ENCODE measurements at places on chromosomes 5 and 9.

GRCh38 chr5:122471031-122471751, 159.2 kb downstream of the SNCAIP start:
- DNase-seq, result no peak

GRCh38 chr9:124699575-124699974, 71.5 kb downstream of the NR6A1 start:
- DNase-seq, result no peak

- no peak for DNase-seq
These were observed 39.2 kb downstream of the MVB12B start for GRCh38 chr9:126365780-126366179.

- no peak for DNase-seq
These were observed 17.2 kb upstream of the RGS3 start for GRCh38 chr9:113446323-113446740.

- DNase-seq, result no peak
These were observed 1.0 kb downstream of the FPGS start for GRCh38 chr9:127803507-127804352.

DNA sequence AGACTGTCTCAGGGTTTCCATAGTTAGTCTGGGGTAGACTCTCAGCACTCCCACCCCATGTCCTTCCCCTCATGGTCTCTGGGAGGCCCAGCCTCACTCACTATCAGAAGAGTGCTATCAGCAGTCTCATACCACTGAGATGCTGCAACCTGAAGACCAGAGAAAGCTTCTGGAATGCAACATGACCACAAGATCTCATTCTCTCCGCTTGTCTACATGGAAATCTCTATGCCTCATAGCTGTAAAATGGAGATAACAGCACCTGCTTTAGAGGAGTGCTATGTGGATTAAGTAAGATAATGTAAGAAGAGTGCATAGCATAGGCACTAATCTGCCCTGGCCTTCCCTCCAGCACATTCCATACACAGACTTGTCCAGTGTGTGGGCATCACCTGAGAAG, 47.0 kb upstream of the ZNF169 start:
- DNase-seq, result no peak

GRCh38 chr9:83449166-83449565, 89.0 kb downstream of the FRMD3 start:
- DNase-seq, result no peak

DNA sequence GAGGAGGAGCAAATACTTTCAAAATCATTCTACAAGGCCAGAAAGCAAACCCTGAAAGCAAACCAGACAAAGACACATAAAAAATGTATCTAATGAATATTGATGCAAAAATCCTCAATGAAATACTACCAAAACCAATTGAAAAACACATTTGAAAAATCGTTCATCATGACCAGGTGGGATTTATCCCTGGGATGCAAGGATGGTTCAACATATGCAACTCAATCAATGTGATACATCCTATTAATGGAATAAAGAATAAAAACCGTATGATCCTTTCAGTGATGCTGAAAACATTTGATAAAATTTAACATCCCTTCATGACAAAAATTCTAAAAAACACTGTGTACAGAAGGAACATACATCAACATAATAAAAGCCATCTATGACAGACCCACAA, 337.6 kb downstream of the NNT start:
- DNase-seq, result no peak

GRCh38 chr9:133023117-133023890, 7.5 kb upstream of the GTF3C5 start:
- DNase-seq, result no peak

DNA sequence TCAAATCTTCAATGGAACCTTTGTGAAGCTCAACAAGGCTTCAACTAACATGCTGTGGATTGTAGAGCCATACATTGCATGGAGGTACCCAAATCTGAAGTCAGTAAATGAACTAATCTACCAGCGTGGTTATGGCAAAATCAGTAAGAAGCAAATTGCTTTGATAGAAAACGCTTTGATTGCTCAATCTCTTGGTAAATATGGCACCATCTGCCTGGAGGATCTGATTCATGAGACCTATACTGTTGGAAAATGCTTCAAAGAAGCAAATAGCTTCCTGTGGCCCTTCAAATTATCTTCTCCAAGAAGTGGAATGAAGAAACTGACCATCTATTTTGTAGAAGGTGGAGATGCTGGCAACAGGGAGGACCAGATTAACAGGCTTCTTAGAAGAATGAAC, 54.7 kb upstream of the TTC39B start:
- no peak for DNase-seq

DNA sequence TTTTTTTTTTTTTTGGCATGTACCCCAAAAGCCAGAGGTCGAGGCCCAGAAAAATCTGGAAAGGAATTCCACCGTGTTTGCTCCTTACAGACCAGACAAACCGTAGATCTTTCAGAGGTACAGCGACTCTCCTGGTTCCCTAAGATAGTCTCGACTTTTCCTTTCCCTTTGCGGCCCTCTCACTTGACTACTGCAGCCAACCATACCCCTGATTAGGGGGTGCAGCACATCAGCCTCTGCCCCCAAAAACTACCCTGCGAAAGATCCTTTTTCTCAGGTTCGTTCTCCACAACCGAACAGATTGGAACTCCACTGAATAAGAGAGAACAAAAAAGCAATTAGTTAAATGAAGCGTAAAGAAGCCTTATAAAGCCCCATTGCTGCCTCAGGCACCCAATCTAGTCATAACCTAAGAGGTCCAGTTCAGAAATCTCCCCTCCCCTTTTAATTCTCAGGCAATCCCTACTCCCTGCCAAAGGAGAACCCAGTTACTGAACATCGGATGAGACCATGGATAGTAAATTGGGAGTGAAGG, 379 bp upstream of the TICAM2 start:
- DNase-seq, result peak; percentile 33

DNA sequence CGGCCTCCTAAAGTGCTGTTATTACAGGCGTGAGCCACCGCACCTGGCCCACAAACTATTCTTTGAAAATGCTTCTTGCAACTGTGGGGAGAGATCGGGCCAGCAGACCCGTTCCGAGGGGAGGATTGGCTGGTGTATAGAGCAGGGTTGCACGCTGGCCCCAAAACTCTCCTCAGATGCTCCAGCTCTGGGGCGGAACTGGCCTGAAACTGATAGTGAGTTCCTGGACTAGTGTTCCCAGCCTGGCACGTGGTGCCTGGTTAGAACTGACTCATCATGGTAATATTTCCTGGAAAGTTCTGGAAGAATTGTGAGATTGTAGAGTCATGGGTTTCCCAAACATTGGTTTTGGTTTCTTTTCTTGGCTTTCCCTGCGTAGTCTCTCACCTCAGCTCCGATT, 120.5 kb downstream of the FBXL7 start:
- DNase-seq, result no peak

GRCh38 chr9:72352911-72353388, 12.1 kb downstream of the ZFAND5 start:
- DNase-seq, result no peak

GRCh38 chr5:10310066-10310779, 2.5 kb upstream of the CMBL start:
- no peak for DNase-seq

DNA sequence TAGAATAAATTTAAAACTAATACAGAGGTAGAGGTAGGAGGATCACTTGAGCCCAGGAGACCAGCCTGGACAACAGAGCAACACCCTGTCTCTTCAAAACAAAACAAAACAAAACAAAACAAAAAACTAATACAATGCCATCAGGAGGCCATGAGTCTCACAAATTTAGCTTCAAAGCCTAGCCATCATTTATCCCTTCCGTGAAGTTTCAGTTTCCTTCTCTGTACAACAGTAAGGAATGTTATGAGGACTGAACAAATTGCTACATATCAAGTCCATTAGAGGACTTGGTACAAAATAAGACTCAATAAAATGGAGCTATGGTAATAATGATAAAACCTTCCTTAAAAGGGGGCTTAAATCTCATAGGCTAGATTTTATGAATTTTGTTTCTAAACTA, 60.8 kb downstream of the MAPKAP1 start:
- no peak for DNase-seq

DNA sequence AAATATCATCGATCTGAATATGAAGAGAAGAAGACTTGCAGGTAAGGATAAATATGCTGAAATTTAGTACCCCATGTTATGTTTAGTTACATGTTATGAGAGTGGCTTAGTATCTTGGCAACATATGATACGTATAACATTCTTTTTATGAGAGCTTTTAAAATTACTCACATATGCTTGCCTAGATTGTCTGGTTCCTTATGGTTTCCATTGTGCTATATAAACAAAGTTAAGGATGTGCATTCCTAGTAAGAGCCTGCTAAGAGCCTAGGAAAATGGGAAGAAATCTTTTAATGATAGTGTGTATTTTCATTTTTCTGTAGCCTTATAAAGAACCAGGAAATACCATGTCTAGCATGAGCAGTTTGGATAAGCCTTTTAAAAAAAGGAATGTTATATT, 112.0 kb upstream of the KCNN2 start:
- DNase-seq, result no peak

- DNase-seq, result no peak
These were observed 82.1 kb downstream of the FBN2 start for GRCh38 chr5:128455841-128456361.

GRCh38 chr5:81755320-81755719, 4.4 kb upstream of the SSBP2 start:
- no peak for DNase-seq

DNA sequence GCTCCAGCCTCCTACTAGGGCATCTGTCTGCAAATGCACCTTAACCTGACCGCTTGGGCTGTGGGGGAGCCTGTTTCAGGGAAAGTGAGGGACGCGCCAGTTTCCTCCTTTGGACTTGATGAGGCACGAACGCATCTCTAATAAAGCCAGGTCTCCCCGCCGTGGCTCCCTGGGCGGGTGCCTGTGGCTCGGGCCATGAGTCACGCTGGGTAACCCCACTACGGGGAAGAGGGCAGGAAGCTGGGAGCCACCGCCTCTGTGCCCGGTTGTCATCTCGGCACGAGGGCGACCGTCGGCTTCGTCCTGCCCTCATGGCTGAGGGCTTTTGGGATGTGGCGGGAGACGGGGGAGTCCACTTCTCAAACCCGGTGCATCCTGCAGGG, 12.1 kb downstream of the NOTCH1 start:
- no peak for DNase-seq

DNA sequence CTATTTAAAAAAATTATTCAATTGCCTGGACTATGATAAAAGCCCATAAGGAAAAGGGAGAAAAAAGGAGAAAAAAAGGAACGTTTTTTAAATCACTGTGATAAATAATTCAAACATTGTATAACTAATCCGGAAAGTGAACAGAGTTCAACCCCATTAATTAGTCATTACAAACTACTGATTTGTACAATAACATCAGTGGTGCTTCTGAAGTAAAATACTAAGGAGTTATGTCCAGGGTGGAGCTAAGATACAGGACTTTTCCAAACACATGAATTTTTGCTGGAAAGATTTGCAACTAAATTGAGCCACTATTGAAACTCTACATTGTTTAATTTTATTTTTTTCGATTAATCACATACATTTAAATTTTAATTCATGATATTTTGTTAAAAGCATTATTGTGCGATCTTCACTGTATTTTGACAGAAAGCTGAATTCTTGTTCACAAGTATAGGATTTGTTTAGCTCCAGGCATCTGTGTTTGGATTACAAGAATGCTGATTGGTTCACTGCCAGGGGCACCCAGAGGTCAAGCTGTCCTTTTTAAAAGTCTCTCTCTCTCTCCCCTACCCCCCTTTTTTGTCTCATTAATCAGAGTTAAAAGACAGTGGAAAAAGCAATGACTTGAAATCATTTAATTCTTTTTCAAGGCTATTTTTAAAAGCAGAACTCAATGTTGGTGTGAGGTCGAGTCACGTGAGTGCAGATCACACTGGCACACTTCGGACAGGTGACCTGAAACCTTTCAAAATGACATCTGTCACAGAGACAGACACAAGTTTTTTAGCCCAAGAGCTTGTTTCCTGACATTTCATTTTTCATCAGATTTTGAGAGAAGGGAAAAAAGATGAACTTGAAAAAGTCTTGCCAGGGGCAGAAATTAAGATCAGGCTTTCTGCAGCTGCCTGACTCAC, 387.3 kb downstream of the NR2F1-AS1 start:
- DNase-seq, result no peak

GRCh38 chr5:38534156-38534453, 22.3 kb downstream of the LIFR start:
- DNase-seq, result no peak

- no peak for DNase-seq
These were observed 175.1 kb upstream of the DAB2 start for GRCh38 chr5:39599721-39600431.

DNA sequence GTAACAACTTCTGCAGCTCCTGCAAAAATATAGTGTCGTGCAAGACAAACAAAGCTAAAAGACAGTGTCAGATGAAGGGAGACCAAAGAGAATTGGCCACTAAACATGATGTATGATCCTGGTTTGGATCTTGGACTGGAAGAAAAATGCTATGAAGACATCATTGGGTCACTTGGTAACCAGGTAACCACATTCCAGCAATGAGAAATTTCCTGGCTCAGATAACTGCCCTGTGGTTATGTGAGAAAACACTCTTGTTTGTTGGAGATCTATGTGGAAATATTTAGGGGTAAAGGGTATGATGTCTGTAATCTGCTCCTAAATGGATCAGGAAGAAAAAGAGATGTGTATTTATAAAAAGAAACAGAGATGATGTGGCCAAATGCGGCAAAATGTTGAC, 45.5 kb upstream of the ANKRD33B start:
- no peak for DNase-seq

- DNase-seq, result no peak
These were observed 313 bp downstream of the BRIX1 start for GRCh38 chr5:34915856-34916192.

GRCh38 chr9:97359147-97359546, 51.7 kb downstream of the CCDC180 start:
- no peak for DNase-seq

DNA sequence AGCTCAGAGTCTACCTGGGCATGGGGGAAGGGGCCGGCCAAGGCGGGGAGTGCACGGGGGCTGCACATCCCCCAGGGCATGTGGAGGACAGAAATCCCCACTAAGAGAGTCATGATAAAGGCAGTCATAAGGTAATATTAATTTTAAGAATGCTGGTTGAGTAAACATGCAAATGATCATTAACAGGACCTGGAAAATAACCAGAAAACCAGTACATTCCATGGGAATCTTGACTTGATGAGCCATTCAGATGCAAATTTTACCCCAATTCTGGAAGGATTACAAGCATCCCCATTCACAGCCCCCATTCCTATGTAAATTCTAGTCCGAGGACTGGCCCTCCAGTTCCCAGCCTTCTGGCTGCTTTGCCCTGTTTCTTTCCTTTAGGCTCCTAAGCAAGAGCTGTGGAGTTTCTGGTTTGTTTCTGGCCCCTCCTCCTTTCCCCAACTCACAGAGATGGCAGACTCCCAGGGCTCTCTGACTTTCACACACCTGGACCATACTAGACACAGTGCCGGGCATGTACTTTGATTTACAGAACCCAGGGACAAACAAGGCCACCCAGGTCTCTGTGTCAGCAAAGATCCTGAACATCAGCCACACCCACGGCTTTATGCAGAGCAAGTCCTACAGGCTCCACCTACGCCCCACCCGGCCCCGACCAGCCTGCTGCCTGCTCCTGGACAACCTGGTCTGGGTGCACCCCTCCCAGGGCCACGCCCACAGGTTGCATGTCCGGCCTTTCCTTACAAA, 62.7 kb downstream of the SEMA4D start:
- DNase-seq, result no peak

GRCh38 chr9:86128235-86128822, 29.0 kb upstream of the GOLM1 start:
- no peak for DNase-seq

Data from right renal cortex interstitium (tissue), 3 donors.